ENCODE measurements at places on chromosomes 13 and 19. TPM values are rescaled to one million over a fixed set of nuclear protein-coding genes. Genes with fewer than 3 reads are reported as not detected.

KLK7 gene
- total RNA-seq: not detected

KIR2DL3 gene
- total RNA-seq: not detected

ANGPTL8 gene
- total RNA-seq: not detected

ZNF536 gene
- not detected for total RNA-seq

RXFP2 gene
- total RNA-seq: not detected

CBLC gene
- total RNA-seq: not detected

ZNF317 gene
- 45.7 TPM for total RNA-seq

RASL11A gene
- total RNA-seq: 1.8 TPM

DNA sequence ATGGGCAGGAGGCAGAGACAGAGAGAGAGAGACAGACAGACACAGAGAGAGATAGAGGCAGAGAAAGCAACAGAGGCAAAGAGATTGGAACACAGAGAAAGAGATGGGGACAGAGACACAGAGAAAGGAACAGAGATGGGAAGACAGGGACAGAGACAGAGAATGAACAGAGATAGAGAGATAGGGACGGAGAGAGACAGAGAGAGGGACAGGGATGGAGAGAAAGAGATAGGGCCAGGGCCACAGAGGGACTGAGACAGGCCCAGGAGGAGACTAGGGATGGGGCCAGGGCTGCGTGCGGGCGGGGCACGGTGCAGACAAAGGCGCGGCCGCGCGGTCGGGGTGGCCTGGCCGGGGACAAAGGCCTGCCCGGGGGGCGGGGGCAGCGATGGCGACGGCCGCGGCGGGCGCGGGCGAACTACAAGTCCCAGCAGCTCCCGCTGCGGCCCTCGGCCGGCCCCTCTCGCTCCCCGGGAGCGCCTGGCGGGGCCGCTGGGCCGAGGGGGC is at the start of gene ZNF358:
ZNF358 (plus strand) TSS at position 459 of the 507 bp plus-strand sequence. CDS start 3,140 bp downstream, outside the sequence.
- peak; percentile 56 for DNase-seq

DNA sequence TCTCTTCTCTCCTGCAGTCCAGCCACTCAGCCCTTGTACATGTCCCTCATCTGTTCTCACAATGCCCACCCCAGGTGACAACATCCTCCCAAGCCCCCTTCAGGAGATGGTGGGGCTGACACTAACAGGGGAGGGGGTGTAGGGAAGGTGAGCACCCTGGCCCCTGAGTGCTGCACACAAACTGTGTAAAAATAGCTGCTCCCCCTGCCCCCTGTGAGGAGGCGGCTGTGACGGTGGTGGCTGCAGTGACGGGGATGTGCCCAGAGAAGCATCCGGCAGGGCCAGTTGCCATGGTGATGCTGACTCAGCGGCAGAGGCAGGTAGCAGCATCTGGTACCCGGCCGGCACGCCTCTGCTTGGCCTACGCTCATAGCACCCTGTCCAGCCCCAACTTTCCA is 13.0 kb upstream of the JUND start:
- DNase-seq: peak; percentile 92

DNA sequence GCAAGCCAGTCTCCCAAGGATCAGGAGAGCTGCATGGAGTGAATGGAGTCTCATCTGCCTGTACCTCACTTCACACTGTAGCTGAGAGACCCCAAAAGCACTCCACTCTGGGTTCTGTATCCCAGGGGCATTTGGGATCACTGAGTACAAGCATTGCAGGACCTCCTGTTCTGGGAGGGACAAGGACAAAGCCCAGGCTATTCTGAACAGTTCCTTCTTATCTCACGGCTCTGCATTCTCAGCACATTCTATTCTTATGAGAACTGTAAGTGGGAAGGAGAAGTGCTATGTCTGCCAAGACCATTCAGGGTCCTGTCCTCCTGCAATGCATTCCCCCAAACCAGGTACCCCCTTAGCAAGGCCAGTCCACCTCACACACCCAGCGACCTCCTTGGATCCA is 42.8 kb downstream of the RNF6 start:
- no peak for DNase-seq

GRCh38 chr13:60282186-60282585 is 114.8 kb upstream of the TDRD3 start:
- no peak for DNase-seq

DNA sequence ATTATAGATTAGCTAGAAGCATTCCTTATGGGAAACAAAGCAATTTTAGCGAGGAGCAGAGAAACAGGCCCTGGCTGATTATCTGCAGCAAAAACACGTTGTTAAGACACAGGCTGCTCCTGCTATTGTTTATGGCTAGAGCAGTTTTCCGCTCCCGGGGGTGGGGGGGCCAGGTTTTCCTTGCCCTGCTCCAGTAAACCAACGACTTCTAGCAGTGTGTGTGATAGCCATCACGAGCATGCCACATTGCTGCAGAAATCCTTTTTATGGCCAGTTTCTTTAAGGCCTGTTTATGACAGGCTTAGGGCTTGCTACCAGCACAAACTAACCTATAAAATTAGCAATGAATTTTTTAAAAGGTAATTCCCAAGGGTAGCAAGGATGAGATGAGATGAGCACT is 18.4 kb upstream of the IL17D start:
- DNase-seq: no peak

DNA sequence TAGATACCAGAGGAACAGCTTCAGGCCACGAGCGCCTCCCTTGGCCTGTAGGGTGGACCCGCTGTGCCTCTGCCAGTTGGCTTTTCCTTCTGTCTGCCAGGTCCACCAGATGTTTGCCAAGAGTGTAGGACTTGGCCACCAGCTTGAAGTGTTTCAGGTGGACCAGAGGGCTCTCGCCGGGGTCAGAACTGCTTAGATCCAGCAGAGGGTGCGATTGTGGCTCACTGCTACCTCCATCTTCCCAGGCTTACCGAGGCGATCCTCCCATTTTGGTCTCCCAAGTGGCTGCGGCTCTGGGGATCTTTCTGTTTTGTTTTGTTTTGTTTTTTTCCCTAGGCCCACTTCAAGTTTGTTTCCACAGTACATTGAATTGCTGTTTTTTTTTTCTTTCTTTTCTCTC is 23.0 kb upstream of the ZNF730 start:
- no peak for DNase-seq

- DNase-seq: no peak
Measured at GRCh38 chr13:94813920-94814475, 101.7 kb upstream of the SOX21 start.

DNA sequence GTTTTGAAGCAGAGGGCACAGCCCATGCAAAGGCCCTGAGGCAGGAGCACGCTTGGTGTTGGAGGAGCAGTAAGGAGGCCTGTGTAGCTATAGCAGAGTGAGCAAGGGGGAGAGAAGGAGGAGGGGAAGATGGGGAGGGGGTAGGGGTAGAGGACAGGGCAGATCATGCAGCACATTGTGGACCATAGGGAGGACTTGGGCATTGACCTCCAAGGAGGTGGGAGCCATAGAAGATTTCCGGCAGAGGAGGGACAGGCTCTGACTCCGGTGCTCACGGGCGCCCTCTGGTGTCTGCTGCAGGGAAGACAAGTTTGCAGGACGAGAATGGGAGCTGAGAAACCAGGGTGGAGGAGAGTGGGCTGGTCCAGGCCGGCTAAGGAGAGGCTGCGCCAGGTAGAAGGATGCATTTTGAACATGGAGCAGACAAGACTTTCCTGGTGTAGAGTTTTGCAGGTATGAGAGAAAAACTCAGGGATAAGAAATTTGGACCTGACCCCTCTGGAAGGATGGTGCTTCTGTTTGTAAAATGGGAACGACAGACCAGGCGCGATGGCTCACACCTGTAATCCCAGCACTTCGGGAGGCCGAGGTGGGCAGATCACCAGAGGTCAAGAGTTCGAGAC is 13.7 kb upstream of the CREB3L3 start:
- peak; percentile 98 for DNase-seq

GRCh38 chr13:65034266-65034665 is 2195.9 kb downstream of the PCDH9 start:
- DNase-seq: no peak

GRCh38 chr13:21717817-21718216 is 46.9 kb downstream of the FGF9 start:
- no peak for DNase-seq

All from activated naive CD4-positive, alpha-beta T cell treated with anti-CD3 and anti-CD28 coated beads, Interleukin-2, amount 50 U/mL, for 72 hours (primary cell).